HS-27A (cell line): ENCODE measurements at places on chromosomes 3 and 15.

GRCh38 chr3:152289708-152290107 is 21.0 kb downstream of the MBNL1 start:
- DNase-seq: no peak

GRCh38 chr15:78651930-78652615 is 11.1 kb upstream of the CHRNB4 start:
- no peak for DNase-seq

GRCh38 chr15:60259469-60259868 is 138.3 kb downstream of the ANXA2 start:
- DNase-seq: no peak

DNA sequence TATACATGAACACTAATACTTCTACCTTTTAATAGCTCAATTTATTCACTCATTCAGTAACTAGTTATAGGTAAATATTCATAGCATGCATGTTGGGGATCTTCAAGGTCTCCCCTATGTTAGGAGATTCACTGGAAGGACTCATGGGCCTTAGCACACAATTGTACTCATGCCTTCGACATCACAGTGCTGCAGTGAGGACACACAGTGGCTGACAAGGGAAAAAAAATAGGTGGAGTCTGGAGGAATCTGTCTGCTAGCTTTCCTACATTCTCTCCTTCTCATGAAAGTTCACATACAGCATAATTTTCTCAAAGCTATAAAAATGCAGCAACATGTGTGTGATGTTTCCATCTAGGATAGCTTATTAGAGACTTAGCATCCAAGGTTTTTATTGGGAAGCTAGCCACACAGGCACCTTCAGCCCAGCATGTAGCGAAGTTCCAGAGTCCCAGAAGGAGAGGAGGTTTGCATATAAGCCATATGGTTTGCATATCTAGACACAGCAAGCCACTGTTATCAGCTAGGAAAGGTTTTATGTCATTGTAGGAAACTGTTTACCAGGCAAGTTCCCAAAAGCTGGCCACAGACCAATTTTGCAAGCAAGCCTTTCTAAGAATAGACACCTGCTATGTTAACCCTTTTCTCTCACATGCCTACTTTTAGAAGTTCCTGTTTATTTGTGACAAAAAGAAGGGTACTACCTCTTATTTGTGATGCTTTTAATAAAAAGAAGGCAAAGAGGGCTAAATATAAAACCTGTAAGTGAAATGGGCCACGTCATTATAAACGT is 46.4 kb downstream of the MORC1 start:
- no peak for DNase-seq

DNA sequence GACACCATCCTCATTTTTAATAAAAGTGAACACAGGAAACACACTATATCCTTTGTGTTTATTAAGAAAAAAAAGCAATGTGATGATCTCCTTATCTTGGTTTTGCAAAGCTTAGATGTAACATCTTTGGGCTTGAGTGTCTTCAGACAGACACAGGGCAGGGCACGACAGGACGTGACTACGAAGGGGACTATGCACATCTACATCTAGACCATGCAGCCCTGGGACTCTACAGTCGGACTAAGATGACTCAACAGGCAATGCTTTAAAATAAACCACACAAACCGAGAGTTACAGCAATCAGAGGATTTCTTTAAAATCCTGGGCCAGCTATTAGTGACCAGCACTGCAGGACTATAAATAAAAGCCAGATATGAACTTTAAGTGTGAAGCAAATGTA is 22.8 kb upstream of the TM2D3 start:
- DNase-seq: peak; percentile 68
